ENCODE measurements at places on chromosomes 6 and 20. TPM values are rescaled to one million over a fixed set of nuclear protein-coding genes. Genes with fewer than 3 reads are reported as not detected.

Gene MYBL2
- 103 TPM for total RNA-seq

Gene SPATA25
- 0.40 TPM for total RNA-seq

Gene PPP1R14C
- 3.0 TPM for total RNA-seq

Gene DLK2
- total RNA-seq = 1.4 TPM

Gene SLC52A3
- total RNA-seq = 5.9 TPM

Gene LY86
- not detected for total RNA-seq

Gene TMEM217
- total RNA-seq = 2.4 TPM

Gene SYNJ2
- 21.5 TPM for total RNA-seq

Gene TCP11
- 1.7 TPM for total RNA-seq

Gene TBXT
- not detected for total RNA-seq

Gene CRISP3
- not detected for total RNA-seq

Gene SASH1
- total RNA-seq = 10.5 TPM

Gene CCN6
- not detected for total RNA-seq

Gene MYT1
- 0.29 TPM for total RNA-seq

Gene RBCK1
- 137 TPM for total RNA-seq

Gene POU5F1
- total RNA-seq = not detected

Gene TGM3
- total RNA-seq = not detected

Measured in PC-3 (cell line).